ENCODE measurements at places on chromosomes 4 and X.

DNA sequence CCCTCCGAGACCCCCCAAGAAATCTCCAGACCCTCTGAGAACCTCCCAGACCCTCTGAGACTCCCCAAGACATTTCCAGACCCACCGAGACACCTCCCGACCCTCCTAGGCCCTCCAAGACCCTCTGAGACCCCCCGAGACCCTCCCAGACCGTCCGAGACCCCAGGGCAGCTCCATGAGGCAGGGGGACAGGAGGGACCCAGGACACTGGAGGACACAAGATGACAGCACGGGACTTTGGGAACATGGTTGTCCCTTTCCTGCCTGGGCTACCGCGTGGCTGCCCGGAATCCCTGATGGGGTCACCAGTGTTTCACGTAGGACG is 10.3 kb downstream of the CTBP1 start:
- no peak for DNase-seq

- no peak for DNase-seq
Measured at GRCh38 chrX:70769659-70770227, 138.8 kb downstream of the TEX11 start.

DNA sequence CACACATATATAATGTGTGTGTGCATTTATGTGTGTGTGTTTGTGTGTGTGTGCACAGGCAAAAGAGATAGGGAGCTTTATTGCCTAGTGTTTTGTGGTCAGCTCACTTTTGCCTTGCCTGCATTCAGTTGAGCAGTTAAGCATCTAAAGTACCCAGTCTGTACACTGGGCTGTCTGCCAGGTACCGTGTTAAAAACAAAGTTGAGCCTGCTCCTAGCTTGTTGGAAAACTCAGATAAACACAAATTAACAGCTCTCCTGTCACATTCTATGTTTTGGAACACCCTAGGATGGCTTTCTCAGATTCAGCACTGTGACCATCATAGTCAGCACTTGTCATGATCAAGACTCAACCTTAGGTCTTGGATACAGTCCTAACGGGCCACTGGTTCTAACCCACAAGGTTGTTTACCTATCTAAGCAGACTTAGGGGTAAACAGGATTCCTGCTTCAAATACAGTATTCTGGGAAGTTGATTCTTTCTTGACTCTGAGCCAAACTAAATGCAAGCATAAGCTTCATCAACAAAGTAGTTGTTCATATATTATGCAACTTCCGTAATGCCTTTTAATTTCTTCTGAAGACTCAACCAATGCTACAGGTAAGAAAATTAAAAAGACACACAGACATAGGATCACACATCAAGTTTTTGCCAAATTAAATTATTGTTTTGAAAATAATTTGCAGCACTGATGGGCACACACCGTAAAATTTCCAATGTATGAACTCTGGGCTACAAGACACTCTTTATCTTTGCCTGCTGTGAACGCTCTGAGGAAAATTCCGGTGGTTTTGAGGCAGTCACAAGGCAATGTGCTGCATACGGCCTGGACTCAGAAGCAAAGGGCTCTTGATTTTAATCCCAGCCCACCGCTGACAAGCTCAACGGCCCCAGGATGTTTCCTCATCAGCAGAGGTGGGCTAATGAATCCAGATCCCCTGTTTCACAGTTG is 11.3 kb upstream of the CD99 start:
- DNase-seq = no peak

DNA sequence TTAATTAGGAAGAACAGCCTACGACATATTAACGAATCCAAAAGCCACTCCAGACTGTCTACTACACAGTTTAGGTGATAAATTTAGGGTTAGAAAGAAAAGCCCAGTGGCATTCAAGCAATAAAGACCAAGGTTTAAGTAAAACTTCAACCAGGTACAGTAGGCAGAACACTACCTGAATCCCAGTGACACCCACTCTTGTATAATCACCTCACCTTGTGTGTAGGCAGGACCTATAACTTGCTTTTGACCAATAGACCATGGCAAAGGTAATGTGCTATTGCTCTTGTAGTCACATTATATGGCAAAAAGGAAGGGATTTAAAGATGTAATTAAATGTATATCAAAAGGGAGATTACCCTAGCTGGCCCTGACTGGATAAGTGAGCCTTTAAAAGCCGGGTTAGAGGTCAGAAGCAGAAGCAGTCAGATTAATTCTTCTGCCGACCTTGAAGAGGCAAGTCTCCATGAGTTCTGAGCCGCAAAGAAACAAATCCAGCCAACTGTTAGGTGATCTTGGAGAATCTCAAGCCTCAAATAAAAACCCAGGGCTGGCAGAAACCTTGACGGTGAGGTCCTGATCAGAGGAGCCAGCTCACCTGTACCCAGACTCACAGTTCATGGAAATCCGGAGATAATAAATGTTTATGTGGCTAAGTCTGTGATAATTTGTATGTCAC is 8.8 kb downstream of the FSTL5 start:
- DNase-seq = no peak

GRCh38 chr4:65033899-65034298 is 624.6 kb upstream of the TECRL start:
- DNase-seq = no peak

- DNase-seq = no peak
Measured at GRCh38 chrX:132395026-132395425, 93.8 kb downstream of the MBNL3 start.

- DNase-seq = no peak
Measured at GRCh38 chr4:17811078-17811603, 362 bp downstream of the NCAPG start.

GRCh38 chr4:93751411-93751810 is 77.1 kb upstream of the ATOH1 start:
- DNase-seq = no peak

- no peak for DNase-seq
Measured at GRCh38 chr4:179719766-179720450, 2277.7 kb upstream of the AGA start.

DNA sequence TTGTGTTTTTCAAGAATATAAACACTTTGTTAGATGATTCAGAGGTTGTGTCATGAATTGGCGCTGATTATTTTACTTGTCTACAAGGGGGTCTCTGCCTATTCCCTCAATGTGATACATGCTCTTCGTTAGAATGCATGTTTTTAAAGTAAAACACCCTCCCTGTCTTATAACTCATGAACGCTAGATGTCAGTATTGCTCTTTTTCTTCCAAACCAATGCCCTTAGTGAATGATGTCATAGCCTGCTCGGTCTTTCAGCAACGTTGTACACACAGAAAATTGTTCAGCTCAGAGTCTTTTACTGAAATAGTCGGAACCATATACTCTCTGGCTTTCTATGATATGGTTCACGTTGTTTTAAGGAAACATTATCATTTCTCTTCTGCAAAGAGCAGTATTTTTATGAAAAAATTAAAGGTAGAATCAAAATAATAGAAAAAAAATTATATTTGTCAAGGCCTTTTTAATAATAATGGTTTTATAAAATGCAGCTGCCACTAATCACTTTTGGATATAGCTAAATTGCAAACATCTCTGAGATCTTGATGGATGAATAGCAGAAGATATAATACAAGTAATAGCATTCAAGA is 292.9 kb downstream of the TLL1 start:
- DNase-seq = peak; percentile 59

- DNase-seq = no peak
Measured at GRCh38 chr4:182451441-182451840, 208.2 kb downstream of the TENM3 start.

DNA sequence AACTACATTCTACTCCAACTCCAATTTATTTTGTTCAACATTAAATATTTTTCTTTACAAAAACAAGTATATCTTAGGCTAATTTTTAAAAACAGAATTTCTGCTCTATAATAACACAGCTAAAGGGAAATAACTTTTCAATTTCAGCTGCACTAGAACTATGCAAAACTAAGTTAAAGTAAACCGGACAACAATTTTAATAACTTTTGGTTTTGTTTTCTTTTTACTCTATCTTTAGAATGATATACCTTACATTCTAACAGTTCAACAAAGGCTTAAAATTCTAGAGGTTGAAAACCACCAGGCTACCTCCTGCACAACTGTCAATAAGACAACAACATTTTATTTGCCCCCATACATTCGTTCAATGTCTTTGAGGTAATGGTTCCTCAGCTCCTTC is 18.7 kb upstream of the KCNE5 start:
- no peak for DNase-seq

DNA sequence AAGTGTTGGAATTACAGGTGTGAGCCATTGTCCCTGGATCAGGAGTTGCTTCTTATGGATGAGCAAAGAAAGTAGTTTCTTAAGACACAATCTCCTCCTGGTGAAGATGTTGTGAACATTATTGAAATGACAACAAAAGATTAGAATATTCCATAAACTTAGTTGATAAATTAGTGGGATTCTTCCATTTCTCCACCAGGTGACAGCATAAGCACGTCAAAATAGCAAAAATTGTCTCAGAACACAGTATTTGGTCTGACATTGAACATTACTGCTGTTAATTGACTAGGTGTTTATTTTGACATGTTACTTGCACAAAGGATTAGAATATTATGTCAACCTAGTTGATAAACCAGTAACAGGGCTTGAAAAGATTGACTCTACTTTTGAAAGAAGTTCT is 21.6 kb downstream of the CLDN34 start:
- no peak for DNase-seq

GRCh38 chr4:165454426-165454825 is 75.6 kb downstream of the CPE start:
- DNase-seq = no peak

- DNase-seq = no peak
Measured at GRCh38 chr4:60461551-60461950, 738.6 kb upstream of the ADGRL3 start.

DNA sequence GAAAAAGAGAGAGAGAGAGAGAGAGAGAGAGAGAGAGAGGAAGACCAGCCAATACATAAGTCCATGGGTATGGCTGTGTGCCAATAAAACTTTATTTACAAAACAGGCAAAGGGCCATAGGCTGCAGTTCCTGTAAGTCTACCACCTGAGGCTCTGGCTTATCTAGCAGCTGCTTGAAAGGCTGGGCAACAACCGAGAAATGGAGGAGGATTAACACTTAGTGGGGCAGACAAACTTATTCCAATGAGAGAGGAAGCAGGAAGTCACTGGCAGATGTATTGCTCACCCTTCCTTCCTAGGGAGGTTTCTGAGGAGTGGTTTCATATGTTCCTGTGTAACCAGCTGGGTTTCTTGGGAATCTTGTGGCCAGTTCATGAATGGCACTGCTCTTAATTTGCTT is 4.7 kb upstream of the GPR143 start:
- DNase-seq = no peak

DNA sequence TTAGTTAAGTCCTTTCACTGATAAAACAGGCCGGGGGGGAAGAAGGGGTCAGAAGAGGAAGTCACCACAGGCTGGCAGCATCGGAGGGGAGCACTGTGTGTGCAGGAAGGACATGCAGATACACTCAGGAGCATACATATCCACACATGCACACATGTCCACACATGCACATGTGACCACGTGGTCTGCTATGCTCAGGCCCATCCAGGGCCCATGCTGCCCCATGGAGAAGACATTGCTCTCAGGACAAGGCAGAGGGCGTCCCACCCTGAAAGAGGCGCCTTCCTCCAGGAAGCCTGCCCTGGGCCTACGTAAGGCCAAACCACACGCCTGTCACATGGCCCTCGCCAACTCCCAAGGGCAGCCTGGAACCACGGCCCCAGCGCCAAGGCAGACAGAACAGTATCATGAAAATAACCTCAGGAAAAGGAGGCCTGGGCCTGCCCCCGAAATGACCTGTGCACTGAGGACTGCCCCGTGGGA is 15.8 kb downstream of the WDR1 start:
- no peak for DNase-seq

DNA sequence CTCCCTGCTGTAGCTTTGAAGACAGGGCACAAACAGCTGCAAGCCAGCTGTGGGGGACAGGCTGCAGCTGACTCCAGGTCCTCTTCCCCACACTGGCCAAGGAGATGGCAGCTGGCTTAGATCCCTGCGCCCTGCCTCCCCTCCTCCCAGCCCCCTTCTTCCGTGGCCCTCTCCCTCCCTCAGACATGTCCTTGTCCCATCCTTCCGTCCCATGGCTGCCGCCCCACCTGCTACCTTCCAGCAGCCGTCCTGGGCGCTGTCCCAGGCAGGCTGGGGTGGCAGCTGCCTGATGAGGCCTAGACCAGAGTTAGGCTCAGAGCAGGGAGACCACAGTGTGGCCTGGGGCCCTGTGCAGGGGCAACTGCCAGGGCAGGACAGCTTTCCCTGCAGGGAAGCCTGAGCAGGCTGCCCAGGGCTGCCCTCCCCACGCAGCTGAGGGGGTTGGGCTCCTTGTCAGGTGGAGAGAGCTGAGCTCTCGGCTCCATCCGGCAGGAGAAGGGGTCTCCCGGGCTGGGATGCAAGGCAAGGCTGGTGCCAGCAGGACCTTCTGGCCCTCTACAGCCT is 3.3 kb upstream of the BGN start:
- peak; percentile 50 for DNase-seq

GRCh38 chr4:186248643-186249042 is 17.3 kb upstream of the F11 start:
- no peak for DNase-seq

DNA sequence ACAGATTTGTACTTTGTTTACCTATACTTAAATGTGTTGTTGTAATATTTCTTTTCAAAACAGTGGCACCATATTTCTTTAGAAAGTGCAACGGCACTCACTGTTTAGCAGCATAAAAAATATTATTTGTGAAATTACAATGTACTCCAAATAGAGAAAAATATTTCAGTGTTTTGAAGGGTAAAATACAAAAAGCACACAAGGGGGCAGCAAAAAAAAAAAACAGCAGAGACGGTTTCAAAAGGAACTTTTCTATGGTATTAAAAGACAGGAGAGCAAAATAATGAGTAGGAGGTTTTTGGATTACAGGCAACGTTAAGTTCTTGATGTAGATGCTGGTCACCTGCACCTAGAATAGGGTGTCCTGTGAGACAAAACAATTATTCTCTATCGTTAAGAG is 2.0 kb downstream of the NUDT11 start:
- no peak for DNase-seq

- peak; percentile 8 for DNase-seq
Measured at GRCh38 chrX:54182194-54182863, 725 bp downstream of the FAM120C start.

DNA sequence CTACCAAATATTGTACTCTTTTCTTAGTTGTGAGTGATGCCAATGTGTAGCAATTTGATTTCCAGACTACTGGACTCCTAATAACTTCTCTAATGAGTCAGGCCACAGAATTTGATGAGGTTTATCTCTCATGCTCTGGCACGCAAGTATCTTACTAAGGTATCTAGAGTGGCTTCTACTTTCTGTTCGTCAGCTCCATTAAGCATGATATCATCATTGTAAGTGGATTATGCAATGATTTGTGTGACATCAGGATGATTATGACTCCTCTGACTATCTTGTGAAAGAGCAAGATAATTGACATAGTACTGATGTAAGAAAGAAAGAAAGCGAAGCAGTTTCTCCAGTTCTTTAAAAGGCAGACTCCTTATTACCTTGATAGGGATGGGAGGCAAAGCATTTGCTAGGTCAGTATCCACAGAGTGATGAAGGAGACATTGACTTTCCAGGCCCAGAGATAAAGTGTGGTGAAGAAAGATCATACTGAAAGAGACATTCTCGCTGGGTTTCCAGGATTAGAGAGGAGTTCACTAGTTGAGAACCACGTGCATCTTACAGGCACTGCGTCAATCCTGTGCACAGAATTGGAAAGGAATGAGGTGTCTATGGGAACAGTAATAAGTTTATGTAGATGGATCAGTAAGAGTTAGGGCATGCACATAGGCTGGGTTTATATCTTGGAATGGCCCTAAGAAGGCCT is 161.9 kb upstream of the STK26 start:
- DNase-seq = no peak

GRCh38 chrX:16517039-16517605 is 132.8 kb upstream of the S100G start:
- no peak for DNase-seq
